ENCODE measurements at places on chromosomes 7 and 10. TPM values are rescaled to one million over a fixed set of nuclear protein-coding genes. Genes with fewer than 3 reads are reported as not detected.

Gene SPOCK2
- 0.10 TPM for total RNA-seq

Gene PTN
- 26.4 TPM for total RNA-seq

Gene GIMAP2
- total RNA-seq = 9.1 TPM

Gene HOXA10
- 18.7 TPM for total RNA-seq

Gene GATA3
- 2.5 TPM for total RNA-seq

Gene MKX
- not detected for total RNA-seq

Gene FRMPD2
- total RNA-seq = not detected

Gene BHLHA15
- total RNA-seq = not detected

Gene ARF5
- 252 TPM for total RNA-seq

Gene UNC5B
- 25.3 TPM for total RNA-seq

Gene PWWP2B
- total RNA-seq = 4.7 TPM

Gene PRKCQ
- not detected for total RNA-seq

Gene SUN3
- not detected for total RNA-seq

Gene MBL2
- not detected for total RNA-seq

Gene FKBP6
- not detected for total RNA-seq

Gene STEAP4
- total RNA-seq = not detected
